Fibroblast of upper back skin (primary cell): ENCODE measurements at places on chromosomes 4 and X.

- DNase-seq, result no peak
Measured at GRCh38 chrX:107979534-107979933, 2.6 kb downstream of the TEX13B start.

- no peak for DNase-seq
Measured at GRCh38 chrX:11397680-11398079, 104.5 kb downstream of the AMELX start.

DNA sequence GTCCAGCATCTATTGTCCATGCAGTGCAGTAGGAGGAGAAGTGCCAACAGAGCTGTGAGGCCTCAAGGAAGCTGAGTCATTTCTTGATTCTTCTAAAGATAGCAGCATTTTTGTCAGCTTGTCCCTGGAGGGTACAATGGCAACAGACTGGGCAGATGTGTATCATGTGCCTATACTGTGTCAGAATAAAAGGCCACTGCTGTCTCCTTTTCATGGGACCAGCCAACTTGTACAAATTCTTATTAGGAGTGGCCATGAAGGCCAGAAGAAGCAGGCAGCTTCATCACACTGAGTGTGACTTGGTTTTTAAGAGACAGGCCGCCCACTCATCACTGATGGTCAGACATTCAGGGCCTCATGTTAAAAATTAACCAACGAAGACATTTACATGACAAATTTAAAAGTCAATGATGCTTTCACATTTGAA is 185.0 kb upstream of the FAM241A start:
- peak; percentile 38 for DNase-seq

DNA sequence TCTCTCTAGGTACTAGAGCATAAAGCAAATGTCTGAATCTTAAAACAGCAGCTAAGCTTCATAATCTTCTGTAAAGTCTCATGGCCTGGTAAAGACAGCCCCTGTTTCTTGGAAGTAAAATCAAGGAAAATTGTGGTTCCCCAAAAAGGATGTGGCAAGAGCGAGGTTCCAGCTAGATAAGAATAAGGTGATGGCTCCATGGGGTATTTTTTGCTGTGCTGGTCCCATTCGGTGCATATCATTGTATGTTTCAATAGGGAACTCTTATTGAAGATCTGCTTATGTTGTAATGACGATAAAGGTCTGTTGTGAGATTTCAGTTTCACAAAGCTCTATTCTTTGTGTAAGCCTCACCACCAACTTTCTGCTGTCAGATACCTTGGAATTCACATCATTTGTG is 316.9 kb upstream of the NOCT start:
- no peak for DNase-seq

- no peak for DNase-seq
Measured at GRCh38 chrX:69150281-69150960, 14.8 kb downstream of the PJA1 start.

GRCh38 chrX:45986971-45987370 is 558.2 kb downstream of the ZNF674 start:
- no peak for DNase-seq

- peak; percentile 92 for DNase-seq
Measured at GRCh38 chr4:157014621-157015591, 43.3 kb upstream of the PDGFC start.
